Mucosa of gallbladder (tissue), 1 donor: ENCODE measurements at places on chromosomes 3 and 15. TPM values are rescaled to one million over a fixed set of nuclear protein-coding genes. Genes with fewer than 3 reads are reported as not detected.
A peak's percentile ranks its signal among the peaks of the same experiment; 100 is the strongest.

- no peak for DNase-seq
These were observed 63.5 kb upstream of the FSIP1 start for GRCh38 chr15:39846108-39846507.

- DNase-seq: peak; percentile 29
These were observed 2.9 kb downstream of the NR2F2 start for GRCh38 chr15:96333131-96334016.

DNA sequence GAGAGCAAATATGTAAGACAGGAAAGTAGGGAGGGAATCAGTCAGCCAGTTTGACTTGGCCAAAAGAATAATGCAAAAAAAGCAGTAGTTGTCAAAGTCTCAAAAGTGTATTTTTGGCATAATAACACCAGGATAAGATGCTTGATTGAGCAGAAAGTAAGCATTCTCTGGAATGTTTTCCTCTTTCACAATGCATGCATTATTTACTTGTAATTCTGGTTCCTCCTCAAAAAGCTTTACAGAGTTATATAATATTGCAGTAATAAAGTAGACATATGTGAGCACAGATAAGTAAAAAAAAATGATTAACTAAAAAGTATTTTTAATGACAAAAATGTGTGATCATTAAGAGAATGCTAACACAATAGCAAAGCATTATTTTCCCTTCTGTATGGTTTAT is 285.9 kb upstream of the BCHE start:
- DNase-seq: no peak

DNA sequence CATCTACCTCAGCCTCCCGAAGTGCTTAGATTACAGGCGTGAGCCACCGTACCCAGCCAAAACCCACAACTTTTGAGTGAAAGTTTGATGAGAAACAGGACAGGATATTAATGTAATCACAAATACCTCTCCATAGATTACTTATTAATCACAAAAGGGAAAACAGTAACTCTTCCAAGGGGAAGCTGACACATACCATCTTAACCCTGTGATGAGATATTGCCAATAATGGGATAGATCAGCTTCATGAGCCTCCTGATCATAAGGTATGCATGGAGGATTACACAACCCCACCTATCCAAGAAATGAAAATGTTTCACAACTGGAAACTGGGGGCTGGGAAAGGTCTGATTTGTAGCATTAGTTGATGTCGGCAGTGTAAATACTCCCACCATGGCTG is 131.5 kb downstream of the FRMD4B start:
- no peak for DNase-seq

- DNase-seq: no peak
These were observed 100.4 kb downstream of the MYO5A start for GRCh38 chr15:52428297-52428696.

- DNase-seq: peak; percentile 57
These were observed 27.7 kb downstream of the TRAK1 start for GRCh38 chr3:42118762-42119361.

- DNase-seq: no peak
These were observed 222.3 kb upstream of the TMC3 start for GRCh38 chr15:81596159-81596865.

DNA sequence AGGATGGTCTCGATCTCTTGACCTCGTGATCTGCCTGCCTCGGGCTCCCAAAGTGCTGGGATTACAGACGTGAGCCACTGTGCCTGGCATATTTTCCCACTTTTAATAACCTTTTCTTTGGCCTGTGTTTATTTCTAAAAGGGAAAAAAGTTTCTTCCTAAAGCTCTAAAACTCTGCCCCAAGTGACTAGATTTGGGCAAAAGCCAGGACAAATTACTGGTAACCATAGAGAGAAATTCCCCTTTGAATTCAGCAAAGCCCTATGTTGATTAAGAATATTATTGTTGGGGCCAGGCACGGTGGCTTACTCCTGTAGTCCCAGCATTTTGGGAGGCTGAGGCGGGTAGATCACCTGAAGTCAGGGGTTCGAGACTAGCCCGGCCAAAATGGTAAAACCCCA is 11.5 kb upstream of the TRPM7 start:
- no peak for DNase-seq

- peak; percentile 78 for DNase-seq
These were observed at the start of gene RPP25 for GRCh38 chr15:74956648-74957475. TSS of gene RPP25 (minus strand) at chr15:74956772. CDS start at chr15:74956583, 189 bp downstream.

DNA sequence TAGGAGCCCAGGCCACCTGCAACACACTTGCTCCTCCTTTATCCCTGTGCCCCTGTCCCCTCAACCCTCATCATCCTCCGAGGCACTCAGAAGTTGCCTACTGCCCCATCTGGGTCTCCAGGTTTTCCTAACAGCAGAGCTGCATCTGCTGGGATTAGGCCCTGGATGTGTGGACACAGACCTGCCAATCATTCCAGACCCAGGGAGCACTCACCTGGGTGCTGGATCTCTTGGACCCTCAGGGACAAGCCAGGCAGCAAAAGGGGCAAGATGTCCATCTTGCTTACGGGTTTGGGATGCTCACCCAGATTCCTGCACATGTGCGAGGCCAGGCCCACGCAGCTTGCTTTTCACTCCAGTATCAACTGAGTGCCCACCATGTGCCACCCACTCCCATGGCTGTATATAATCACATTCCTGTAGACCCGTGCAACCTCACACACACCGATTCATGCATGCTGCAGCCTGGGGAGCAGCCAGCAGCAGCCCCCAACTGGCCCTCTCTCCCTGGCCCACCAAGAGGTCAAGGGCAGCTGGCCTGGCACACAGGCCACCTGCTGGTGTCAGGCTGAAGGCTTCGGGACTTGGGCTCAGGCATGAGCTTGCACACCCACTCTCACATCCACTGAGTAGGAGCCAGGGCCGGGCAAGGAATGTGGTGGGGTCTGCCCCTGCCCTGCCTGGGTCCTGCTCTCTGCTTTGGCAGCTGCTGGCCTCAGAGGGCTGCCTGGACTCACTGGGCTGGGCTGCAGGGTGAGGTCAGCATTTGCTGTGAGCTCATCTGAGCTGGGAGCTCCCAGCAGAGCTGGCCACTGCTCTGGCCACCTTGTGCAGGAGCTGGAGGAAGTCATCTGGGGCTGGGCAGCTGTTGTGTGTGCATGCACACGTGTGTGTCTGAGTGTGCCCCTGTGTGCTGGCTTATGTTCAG is 14.9 kb downstream of the PRKCD start:
- no peak for DNase-seq

DNA sequence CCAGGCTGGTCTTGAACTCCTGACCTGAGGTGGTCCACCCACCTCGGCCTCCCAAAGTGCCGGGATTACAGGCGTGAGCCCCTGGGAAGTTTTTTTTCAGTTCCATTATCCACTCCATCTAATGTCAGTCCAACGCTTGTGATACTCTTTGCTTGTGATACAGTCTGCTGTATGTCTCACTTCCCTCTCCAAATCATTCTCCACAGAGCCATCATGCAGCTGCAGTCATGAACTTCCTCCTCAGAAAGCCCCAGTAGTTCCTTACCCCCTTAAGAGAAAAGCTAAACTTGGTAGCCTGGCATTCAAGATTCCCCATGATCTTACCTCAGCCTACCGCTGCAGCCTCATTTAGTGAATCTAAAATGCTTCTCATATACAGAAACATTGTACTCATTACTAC is 2.3 kb downstream of the ARPC4 start:
- no peak for DNase-seq

- no peak for DNase-seq
These were observed 771.4 kb downstream of the TUSC7 start for GRCh38 chr3:117480972-117481371.

DNA sequence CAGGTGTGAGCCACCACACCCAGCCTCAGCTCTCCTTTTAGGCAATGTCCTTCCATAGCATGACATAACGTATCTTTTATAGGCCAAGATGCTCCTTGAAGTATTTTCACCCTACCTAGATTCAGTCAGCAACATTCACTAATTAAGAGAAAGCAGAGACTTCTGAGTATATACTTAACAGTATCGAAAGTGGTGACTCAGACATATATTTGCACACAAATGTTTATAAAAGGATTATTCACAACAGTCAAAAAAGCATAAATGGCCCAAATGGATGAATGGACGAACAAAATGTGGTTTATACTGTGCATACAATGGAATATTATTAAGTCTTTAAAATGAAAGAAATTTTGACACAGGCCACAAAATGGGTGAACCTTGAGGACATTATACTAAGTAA is 108.6 kb downstream of the ZNF385D start:
- no peak for DNase-seq

GRCh38 chr3:79872483-79872882 is 104.7 kb upstream of the ROBO1 start:
- no peak for DNase-seq

DNA sequence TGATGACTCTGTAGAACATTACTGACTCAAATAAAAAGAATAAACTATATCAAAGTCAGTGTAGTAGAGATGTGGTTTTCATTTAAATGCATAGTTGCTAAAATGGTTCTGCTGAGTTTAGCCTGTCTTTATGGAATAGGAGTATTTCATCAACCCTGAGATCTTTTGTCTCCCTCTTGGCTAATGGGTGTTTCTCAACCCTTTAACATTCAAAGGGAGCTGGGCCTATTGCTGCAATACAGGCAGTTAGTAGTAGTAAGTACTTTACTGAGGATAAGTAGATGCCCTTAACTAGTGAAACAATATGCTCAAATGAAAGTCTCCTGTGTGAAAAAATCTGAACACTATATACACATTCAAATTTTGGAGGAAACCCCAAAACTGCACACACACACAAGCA is 184.7 kb upstream of the TTC14 start:
- DNase-seq: no peak

- no peak for DNase-seq
These were observed 1469.4 kb upstream of the GBE1 start for GRCh38 chr3:83230841-83231240.

DNA sequence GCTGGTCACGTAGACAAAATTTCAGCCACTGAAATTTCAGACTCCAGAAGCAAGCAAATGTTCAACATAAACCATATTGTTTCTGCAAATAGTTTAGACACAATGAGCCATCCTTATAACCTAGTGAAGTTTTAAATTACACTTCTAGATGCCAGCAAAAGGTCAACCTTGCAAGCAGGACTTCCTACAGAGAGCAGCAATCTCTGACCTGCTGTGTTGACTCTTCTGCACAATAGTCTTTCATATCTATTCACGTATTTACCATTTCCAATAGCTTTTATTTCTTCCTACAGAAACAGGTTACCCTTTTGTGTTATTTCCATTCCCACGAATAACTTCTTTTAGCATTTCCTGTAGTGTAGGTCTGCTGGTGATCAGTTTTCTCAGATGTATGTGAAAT is 10.6 kb downstream of the LMLN start:
- DNase-seq: no peak

GRCh38 chr3:126731044-126731443 is 27.0 kb downstream of the CHCHD6 start:
- no peak for DNase-seq

DNA sequence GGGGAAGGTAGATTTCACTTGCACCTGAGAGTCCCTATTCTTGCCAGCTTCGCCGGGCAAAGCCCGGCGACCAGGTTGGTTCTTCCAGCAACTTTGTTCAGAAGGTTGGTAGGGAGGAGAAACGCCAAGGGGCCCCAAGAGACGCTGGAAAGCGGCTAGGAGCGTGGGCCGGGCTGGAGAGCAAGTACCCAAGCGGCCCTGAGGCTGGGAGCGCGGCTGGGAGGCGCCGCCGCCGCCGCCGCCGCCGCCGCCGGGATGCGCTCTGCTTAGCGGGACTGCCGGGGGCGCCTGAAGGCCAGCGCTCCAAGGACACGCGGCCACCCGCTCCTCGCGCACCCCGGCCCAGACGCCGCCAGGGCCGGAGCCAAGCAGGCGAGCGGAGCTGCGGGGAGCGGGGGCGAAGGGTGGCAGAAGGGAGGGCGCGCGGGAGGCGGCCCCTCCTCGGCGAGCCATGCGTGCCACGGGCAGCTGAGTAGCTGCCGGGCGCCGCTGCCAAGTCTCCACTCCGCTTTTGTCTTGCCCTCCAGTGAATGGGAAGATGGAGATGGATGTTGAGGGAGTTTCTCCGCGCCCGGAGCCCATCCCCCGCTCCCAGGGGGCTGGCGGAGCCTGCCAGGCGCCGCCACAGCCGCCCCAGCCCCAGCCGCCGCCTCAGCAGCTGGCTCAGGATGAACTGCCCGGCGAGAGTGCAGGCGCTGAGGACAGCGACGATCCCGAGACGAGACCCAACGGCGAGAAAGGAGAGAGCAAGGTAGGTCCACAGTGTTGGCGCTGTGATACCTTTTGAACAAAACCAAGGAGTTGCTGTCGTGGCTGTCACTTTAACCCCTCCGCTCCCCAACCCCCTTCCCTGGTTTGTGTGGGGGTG is 227.4 kb upstream of the AZI2 start:
- DNase-seq: no peak

DNA sequence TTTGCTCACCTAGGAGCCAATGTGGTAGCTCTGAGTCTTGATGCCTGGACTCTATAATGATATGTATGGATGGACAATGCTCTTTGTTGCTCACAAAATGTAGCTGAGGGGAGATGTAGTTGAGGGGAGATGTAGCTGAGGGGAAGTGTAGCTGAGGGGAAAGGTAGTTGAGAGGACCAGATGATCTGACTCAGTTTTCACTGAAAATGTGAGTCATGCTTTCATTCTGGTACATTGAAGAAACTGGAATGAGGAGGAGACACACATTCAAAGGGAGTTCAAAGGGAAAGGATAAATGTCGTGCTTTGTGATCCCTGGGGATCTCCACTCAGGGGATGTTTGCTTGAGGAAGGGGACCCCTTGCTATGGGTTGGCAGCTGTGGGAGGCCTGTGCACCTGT is 302.9 kb upstream of the TRIM42 start:
- DNase-seq: no peak

- no peak for DNase-seq
These were observed 132.9 kb downstream of the GABRB3 start for GRCh38 chr15:26639966-26640365.

- peak; percentile 31 for DNase-seq
These were observed 11.6 kb downstream of the UPK1B start for GRCh38 chr3:119184796-119185570.

GRCh38 chr3:194333212-194333980 is 17.7 kb downstream of the CPN2 start:
- DNase-seq: peak; percentile 89

CDHR4 gene
- 0.09 TPM for total RNA-seq

PPP1R14D gene
- 23.4 TPM for total RNA-seq

ANKRD63 gene
- 1.6 TPM for total RNA-seq

GABRR3 gene
- total RNA-seq: not detected

HHLA2 gene
- 69.1 TPM for total RNA-seq

HTR3E gene
- not detected for total RNA-seq

TLE3 gene
- total RNA-seq: 42.5 TPM

GCNT3 gene
- 72.3 TPM for total RNA-seq

TMEM39A gene
- 35.3 TPM for total RNA-seq

BFSP2 gene
- total RNA-seq: not detected

PLCH1 gene
- 8.0 TPM for total RNA-seq

LTF gene
- total RNA-seq: 0.83 TPM

IMPG2 gene
- total RNA-seq: 0.29 TPM

TMCO5A gene
- 0.14 TPM for total RNA-seq

FETUB gene
- not detected for total RNA-seq

SIDT1 gene
- 16.8 TPM for total RNA-seq
